GM12864 (cell line): ENCODE measurements at places on chromosomes 16 and 17.

GRCh38 chr17:1006054-1006453, 9.1 kb downstream of the TIMM22 start:
- DNase-seq, result no peak

GRCh38 chr16:67555795-67556212, 6.5 kb upstream of the CTCF start:
- no peak for DNase-seq

DNA sequence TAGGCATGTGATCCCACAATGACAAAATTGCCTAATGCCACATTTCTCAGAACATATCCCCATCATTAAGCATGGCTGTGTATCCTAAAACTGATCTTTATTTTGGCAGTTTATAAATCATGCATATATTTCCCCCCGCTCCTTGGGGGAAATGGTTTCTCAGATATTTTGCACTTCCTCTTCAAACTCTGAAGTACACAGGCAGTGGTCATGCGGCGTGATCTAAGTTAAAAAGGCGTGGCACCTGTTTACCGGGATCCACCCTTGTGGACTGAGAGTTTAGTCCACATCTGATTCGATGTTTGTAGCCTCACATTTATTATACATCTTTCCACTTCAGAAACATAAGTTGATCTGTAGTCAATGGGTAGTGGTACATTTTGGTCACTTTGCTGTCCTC, 51.4 kb downstream of the USP10 start:
- DNase-seq, result no peak

DNA sequence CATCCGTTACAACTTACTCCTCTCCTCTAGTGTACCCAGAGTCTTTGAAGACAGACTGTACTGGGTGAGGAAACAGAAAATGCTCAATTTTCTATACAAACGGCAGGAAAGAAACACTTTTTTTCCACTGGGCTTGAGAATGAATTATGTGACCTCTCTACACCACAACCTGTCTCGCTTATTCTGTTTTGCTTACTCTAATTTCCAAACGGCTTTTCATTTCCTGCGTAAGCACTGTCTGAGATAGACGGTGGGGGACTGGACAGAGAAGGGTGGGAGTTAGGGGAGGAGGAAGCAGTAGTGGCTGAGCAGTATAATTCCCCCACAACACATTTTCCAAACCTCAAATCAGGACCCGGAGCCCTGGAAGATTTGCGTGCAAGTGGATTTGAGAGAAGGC, 191.4 kb upstream of the SDK2 start:
- DNase-seq, result no peak

- DNase-seq, result no peak
These were observed 18.2 kb upstream of the NOS2 start for GRCh38 chr17:27818401-27819105.

- DNase-seq, result no peak
These were observed 3.7 kb upstream of the DRC7 start for GRCh38 chr16:57690782-57691471.

GRCh38 chr17:10681866-10682446, 15.4 kb downstream of the SCO1 start:
- DNase-seq, result no peak

DNA sequence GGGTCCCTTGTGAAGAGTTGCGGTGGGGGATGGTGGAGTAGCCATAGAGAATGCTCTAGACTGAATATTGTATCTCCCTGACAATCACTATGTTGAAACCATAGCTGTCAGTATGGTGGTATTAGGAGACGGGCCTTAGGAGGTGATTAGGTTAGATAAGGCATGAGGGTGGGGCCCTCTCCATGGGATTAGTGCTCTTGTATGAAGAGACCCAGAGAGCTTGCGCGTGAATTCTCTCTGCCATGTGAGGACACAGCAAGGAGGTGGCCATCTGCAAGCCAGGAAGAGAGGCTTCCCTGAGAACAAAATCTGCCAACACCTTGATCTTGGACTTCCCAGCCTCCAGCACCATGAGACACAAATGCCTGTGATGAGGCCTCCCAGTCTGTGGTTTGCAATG, 34.5 kb upstream of the MGAT5B start:
- DNase-seq, result no peak

GRCh38 chr17:61217878-61218437, 181.7 kb upstream of the TBX2 start:
- DNase-seq, result no peak

DNA sequence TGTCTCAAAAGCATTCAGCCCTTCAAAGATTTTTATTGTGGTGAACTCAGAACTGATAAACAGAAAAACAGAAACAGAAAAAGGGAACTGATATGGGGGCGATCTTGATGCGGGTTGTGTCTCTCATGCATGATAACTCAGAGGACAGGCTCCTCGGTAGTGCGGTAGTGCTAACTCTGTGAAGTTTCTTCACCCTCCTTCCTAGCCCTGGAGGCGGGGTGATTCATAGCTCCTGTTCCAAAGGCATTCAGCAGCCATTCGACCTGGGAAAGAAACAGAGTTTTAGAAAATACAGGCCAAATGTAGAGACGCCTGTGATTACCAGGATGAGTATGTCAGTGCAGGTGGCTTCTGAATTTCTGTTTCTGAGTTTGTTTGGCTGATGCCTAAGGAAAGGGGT, 5.5 kb upstream of the MAF start:
- DNase-seq, result peak; percentile 16

- no peak for DNase-seq
These were observed 47.7 kb downstream of the GNA13 start for GRCh38 chr17:65008882-65009281.

DNA sequence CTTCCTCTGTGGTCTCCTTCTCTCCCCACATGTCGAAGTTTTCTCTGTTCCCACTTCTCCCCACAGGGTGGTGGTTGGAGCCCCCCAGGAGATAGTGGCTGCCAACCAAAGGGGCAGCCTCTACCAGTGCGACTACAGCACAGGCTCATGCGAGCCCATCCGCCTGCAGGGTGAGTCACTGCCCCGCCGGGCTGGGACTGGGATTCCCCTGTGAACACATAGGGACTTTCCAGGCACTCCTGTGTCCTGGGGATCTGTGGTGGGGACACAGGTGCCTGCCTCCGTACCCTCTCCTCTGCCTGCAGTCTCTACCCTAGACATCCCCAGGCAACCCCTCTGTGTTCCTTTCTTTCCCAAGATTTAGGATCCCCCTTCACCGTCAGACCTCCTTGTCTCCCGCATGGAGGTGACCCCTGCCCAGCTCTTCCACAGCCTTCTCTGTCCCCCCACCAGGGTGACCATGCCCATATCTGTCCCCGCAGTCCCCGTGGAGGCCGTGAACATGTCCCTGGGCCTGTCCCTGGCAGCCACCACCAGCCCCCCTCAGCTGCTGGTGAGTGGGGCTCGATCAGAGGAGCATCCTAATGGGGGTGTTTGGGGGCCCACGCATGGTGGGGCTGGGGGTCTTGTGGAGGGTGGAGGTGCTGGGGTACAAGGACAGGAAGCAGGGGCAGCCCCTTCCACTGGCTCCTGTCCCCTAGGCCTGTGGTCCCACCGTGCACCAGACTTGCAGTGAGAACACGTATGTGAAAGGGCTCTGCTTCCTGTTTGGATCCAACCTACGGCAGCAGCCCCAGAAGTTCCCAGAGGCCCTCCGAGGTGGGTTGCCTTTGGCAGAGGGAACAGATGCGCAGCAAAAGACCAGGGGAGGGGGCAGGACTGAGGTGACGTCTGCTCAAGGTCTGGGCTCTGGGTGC, 5.8 kb downstream of the ITGAM start:
- peak; percentile 47 for DNase-seq

DNA sequence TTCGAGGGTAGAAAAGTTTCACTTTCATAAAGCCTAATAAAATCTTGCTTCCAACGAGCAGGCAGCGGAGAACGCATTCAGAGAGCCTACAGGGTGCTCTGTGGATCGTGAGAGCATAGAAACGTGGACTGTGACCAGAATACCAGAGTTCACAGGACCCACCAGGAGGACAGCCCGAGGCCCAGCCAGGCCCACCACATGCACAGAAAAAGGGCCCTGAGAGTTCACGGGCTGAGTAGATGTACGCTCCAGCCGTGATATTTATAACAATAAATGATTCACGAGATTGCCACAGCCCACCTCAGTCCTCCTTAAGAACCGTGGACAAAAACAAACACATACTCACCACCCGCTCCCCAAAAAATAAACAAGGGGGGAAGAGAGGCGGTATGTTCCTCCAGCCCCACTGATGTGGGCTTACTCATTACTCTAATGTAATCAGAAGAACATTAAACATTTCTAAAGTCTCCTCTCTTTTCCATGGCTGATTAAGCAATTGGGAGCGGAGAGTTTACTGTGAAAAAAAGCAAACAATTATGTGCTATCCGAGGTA, 207.2 kb downstream of the C16orf78 start:
- no peak for DNase-seq

- no peak for DNase-seq
These were observed 283.1 kb downstream of the SNX29 start for GRCh38 chr16:12259651-12260050.

GRCh38 chr17:76232342-76232741, 8.0 kb downstream of the RNF157 start:
- no peak for DNase-seq

- DNase-seq, result no peak
These were observed 71.9 kb downstream of the SDR42E1 start for GRCh38 chr16:81939164-81940056.

DNA sequence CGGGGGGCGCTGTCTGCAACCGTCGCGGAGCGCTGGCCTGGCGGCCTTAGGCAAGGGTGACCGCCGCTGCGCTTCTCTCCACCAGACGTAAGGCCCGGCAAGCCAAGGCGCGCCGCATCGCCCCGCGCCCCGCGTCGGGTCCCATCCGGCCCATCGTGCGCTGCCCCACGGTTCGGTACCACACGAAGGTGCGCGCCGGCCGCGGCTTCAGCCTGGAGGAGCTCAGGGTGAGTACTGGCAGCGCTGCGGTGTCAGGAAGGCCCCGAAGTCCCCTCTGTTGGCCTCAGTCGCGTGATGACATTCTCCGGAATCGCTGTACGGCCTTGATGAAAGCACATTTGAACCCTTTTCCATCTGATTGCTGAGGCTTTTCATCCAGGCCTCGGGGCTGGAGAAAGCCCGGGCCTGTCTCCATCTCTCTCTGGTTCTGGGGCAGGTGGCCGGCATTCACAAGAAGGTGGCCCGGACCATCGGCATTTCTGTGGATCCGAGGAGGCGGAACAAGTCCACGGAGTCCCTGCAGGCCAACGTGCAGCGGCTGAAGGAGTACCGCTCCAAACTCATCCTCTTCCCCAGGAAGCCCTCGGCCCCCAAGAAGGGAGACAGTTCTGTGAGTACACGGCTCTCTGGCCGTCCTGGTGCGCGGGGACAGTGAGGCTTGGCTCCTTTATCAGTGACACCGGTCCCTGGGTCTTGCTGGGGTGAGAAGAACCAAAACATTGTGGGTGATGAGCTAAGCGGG, 831 bp downstream of the RPL13 start:
- no peak for DNase-seq

DNA sequence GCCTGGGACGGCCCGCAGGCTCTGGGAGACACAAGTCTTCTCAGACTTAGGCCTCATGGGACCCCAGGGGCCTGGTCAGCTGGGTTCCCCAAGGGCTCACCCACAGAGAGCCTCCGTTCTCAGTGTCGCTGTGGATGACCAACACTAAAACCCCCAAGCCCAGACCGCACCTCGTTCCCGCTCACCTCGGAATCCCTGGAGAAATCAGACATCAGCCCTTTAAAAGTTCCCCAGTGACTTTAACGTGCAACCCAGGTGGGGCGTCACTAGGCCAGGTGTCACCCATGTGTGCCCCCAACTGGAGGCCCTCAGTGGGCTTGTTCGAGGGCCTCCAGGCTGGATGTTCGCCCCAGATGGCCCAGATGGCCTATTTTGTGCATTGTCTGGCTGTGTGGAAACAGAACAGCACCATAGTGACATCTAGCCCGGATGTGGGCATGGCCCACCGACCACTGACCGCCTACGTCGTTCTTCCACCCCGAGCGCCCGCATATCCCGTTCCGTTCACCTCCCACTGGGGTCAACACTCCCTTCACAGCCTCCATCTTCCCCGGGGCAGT, 52.3 kb upstream of the DNAH17 start:
- DNase-seq, result no peak

- no peak for DNase-seq
These were observed 1.3 kb upstream of the MTSS2 start for GRCh38 chr16:70687102-70687511.

DNA sequence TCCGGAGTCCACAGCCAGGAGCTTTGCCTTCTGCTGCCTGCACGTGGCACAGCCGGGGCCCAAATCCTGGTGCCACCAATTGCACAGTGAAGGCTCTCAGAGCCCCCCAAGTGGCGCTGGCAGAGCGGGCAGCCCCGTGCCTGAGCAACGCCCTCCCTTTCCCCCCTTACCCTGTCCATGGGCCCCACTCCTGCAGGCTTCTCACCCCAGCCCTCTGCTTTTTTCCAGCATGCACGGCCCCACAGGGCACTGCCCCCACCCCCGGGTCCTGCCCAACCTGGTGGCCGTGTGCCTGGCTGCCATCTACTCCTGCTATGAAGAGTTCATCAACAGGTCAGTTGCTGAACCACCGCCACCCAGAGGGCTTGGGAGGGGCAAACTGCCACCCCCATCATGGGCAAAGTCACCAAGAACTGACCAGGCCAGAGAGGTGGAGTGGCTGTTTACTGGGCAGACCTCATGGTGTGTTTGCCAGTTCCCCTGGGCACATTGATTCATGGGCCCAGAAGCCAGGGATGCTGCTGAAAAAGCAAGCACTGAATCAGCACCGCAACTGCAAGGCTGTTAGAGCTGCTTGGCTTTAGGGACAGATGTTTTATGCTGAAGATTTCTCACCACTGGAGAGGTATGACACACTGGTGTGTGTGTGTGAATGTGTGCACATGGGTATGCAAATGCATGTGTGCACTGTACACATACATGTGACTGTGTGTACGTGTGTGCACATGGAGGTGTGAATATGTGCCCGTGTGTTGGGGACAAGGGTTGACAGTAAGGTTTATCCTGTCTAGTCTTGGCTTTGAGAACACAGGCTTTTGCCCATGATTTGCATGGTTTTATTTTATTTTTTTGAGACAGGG, 107.1 kb upstream of the PLCG2 start:
- no peak for DNase-seq

- DNase-seq, result no peak
These were observed 139.4 kb upstream of the TBX2 start for GRCh38 chr17:61260071-61260797.

DNA sequence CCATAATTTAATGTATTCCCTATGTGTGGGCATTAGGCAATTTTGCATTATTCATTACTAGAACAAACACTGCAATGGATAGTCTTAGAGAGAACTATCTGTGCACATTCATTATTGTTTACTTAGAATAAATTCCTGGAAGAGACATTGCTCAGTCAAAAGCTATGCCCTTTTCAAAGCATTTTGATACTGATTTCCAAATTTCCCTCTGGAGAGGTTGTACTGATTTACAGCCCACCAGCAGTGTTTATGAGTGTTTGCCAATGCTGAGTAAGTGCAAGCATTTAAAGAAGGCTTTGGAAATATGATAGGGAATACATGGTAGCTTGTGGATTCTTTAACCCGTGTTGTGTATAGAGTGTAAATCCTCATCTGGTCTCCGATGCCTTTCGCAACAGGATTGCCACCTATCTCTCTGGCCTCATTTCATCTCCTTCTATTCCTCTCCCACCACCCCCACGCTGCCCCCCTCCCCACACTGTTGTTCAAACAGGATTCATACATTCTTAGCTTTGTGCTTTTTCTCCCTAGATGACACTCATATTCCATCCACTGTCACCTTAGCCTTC, 33.4 kb upstream of the MMD start:
- DNase-seq, result no peak

- DNase-seq, result no peak
These were observed 155.4 kb upstream of the TOM1L1 start for GRCh38 chr17:54745239-54745638.

- DNase-seq, result no peak
These were observed 14.0 kb upstream of the SPHK1 start for GRCh38 chr17:76370261-76370993.
